ENCODE measurements at places on chromosomes 7 and 10.

- no peak for DNase-seq
These were observed 154.4 kb downstream of the GALNT17 start for GRCh38 chr7:71286336-71286735.

DNA sequence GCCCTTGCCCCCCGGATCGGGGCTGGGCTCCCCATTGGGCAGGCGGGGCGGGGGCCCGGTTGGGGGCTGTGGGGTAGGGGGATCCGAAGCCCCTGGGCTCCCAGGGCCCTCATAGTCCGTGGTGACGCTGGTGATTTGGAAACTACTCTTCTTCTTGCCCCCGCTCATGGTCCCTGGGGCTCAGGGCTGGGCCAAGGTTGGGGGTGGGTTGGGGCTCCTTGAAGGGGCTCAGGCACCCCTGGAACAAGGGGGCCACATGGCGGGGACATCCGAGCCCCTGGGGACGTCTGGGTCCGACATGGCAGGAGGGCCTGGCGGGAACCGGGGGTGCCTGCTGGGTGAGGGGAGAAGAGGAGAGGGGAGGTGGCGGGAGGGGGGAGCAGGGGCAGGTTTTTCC, 1.1 kb downstream of the TSC22D4 start:
- no peak for DNase-seq

DNA sequence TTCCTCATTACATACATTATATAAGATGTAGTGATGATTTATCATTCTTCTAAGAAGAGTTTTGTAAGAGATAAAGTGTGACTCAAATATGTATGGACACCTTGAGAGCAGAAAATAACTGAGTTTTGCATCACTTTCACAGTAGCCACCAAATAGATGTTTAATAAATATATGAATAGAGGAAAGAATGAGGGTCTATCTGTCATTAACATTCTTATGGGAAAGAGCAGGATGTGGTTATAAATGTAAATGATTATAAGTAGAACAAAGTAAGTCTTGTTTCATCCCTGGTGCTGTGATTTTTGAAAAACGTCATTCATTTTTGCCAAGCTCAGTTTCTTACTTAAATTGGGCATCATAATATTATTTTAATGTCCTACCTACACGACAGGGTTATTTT, 15.0 kb upstream of the CRPPA start:
- DNase-seq: no peak

DNA sequence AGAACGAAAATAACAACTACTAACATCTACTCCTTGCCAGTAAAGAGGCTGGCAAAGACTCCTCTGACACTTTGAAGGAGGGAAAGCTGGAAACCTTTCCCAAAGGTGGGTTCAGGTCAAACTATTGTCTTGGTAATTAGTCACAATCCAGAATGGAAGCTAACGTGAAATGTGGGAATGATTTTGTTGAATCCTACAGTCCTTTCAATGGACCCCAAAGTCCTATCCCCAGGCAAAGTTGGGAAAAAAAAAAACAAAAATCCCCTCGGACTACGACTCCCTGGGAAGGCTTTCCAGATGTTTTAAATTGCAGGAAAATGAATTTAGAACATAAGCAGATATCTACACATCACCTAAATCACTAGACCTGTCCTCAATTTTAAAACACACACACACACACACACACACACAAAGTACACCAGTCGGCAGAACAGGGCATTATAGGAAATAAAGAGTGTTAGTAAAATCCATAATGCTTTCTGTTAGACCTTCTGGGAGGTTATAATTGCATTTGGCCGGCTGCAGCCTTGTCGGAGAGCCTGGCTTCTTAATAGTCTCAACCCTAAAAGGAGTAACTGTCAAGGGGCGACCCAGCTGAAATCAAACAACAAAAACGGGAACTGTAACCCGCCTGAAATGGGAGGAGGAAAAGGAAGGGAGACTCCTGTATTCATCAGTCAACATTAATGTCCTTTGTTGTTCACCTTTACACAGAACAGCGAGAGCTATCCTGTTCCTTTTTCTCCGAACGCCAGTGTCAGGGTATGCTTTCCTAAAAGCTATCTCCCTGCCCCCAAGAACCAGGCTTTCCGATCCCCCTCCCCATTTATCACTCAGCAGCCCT, 1.5 kb downstream of the DOCK4 start:
- peak; percentile 34 for DNase-seq

DNA sequence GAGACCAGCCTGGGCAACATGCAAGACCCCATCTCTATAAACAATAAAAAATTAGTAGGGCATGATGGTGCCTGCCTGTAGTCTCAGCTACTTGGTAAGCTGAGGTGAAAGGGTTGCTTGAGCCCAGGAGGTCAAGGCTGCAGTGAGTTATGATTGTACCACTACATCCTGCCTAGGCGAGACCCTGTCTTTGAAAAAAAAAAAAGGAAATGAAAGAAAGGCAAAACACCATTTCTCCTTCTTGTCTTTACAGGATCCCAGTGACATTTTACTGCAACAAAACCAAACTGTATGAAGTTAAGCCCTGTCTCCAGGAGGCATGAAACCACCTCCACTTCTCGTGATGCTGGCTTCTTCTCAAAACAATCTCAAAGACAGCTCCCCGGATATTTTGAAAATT, 29.9 kb upstream of the PBLD start:
- no peak for DNase-seq

DNA sequence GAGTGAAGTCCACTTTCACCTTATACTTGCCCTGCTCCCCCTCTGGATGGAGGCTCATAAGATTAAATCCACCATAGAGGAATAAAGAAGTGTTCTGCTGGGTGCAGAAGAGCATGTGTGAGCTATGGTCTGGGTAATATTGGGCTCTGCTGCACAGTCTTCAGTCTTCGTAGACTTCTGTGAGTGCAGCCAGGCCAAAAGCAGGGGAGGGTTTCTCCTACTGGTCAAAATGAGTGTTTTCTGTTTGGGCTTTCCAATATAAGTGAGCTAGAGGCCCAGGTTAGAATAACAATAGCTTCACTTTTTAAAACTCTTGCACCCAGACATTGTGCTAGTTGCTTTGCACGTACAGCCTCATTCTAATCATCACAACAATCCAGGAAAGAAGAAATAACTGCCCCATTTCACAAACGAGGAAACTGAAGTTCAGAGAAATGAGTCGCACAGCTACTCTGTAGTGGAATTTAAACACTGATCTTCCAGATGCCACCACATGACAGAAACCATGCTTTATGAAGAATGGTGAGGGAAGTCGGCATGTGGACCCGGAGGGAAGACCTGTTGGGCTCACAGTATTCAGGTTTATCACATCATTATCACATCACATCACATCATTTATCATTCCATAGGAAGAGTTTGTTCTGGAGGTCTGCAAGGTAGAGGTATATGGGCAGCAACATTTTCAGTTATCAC, 23.8 kb upstream of the MSMB start:
- DNase-seq: peak; percentile 6

DNA sequence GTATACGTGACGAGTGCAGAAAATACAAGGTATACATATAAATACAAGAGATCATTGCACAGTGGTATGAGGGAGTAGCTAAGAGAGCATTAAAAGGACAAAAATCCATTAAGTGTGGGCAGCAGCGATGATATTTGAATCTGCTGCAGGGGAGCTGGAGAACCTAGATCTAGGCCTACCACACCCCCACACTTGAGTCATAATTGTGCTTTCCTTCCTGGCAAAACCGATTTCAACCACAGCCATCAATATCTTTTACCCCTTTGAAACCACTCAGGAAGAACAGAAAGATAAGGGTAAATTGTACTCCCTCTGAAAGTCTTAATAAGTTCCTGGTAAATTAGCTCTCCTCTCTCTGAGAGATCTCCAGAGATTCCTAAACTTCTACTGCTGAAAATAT, 345.0 kb downstream of the SORCS1 start:
- DNase-seq: no peak
